Adipocyte (in vitro differentiated cells): ENCODE measurements at places on chromosomes 1 and 21.

GRCh38 chr1:243233908-243234307 lies 21.2 kb downstream of the CEP170 start:
- peak; percentile 50 for DNase-seq

- peak; percentile 19 for DNase-seq
Observed at GRCh38 chr1:48047116-48047515, 49.9 kb upstream of the TRABD2B start.

DNA sequence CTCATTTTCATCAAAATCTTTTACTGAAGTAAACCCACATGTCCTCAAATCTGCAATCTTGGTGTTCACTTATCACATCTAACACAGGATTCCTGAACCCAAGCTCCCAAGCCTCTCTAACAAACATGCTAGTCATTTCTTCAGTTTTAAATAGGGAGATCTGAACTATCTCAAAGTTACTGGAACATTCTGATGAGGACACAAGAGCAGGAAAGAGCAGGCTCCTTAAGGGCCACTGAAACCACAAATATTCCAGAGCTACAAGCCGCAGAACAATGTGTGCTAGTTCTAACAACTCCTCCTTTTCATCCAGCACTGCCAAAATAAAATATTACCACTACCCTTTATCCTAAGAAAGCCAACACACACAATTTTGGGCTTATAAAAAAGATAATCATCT lies 38.9 kb downstream of the WARS2 start:
- peak; percentile 72 for DNase-seq

DNA sequence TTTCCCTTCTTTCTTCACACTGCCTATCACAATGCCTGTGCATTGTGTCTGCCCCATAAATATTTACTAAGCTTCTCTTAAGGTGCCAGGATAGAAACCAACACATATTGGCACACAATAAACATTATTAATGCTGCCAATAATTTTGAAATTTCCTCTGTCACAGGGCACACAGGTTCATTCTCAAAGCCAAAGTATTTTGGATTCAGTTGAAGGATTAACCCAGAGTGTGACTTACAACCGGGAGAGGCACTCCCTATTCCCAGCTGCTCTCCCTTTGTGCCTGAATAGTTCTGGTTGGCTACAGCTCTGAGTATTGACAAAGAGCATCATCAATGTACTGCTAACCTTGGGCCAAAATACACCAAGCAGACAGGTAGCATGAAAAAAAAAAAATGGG lies 46.6 kb upstream of the ATP1A1 start:
- no peak for DNase-seq

GRCh38 chr1:183780159-183780558 lies 24.8 kb upstream of the RGL1 start:
- DNase-seq: no peak

- DNase-seq: no peak
Observed at GRCh38 chr1:103108376-103109150, at the start of gene COL11A1. TSS of gene COL11A1 (minus strand) at chr1:103108522. CDS start at chr1:103108178, 344 bp downstream.

GRCh38 chr1:228217551-228218344 lies 9.9 kb downstream of the OBSCN start:
- no peak for DNase-seq

- no peak for DNase-seq
Observed at GRCh38 chr1:101741910-101742309, 254.8 kb downstream of the OLFM3 start.

- no peak for DNase-seq
Observed at GRCh38 chr1:101178341-101178687, 58.5 kb upstream of the S1PR1 start.

- DNase-seq: peak; percentile 93
Observed at GRCh38 chr1:206513312-206514111, 6.2 kb downstream of the RASSF5 start.

DNA sequence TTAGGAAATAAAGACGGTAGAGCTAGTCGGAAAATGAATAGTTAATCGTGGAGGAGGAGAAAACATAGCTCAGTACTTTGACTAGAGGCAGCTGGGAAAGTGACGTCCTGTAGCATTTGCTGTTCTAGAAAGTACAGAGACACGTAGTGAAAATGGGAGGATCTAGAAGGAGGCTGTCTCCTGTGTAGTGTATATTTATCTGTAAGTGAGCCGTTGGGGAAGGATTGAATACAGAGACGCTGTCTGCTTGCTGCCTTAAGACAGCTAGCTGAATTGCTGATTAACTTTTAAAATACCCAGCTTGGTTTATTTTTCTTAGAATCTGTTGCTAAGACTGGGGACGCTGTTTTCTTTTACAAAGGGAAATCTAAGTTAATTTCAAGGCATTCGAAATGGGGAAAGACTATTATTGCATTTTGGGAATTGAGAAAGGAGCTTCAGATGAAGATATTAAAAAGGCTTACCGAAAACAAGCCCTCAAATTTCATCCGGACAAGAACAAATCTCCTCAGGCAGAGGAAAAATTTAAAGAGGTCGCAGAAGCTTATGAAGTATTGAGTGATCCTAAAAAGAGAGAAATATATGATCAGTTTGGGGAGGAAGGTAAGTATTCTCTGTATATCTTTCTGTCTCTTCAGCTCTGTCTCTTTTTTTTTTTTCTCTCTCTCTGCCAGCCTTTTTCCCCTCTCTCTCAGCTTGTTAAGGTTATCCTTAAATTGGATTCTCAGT lies at the start of gene DNAJB4:
Gene DNAJB4 (plus strand): TSS at position 221 of the 729 bp plus-strand sequence. CDS start 172 bp downstream, at position 393.
- peak; percentile 98 for DNase-seq

DNA sequence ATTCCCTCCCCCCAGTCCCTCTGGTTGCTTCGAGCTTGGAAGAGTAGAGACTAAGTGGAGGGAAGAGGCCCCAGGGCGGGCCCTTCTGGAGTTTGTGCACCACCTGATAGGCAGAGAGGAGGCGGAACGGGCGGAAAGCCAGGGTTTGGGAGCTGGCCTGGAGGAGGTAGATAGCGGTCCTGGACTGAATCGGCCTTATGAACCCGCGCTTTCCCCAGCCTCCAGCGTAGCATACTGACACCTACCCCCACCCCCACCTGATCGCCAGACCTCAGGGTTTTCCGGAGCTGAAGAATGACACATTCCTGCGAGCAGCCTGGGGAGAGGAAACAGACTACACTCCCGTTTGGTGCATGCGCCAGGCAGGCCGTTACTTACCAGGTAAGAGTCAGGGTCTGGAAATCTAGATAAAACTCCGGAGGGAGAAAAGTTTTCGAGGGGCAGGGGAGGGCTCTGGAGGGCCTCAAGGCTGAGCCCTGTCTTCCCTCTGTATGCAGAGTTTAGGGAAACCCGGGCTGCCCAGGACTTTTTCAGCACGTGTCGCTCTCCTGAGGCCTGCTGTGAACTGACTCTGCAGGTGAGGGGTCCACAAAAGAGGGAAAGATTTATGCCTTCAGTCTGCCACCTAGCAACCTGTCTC lies 705 bp downstream of the UROD start:
- DNase-seq: peak; percentile 83
